ENCODE measurements at places on chromosomes 1 and 21.

DNA sequence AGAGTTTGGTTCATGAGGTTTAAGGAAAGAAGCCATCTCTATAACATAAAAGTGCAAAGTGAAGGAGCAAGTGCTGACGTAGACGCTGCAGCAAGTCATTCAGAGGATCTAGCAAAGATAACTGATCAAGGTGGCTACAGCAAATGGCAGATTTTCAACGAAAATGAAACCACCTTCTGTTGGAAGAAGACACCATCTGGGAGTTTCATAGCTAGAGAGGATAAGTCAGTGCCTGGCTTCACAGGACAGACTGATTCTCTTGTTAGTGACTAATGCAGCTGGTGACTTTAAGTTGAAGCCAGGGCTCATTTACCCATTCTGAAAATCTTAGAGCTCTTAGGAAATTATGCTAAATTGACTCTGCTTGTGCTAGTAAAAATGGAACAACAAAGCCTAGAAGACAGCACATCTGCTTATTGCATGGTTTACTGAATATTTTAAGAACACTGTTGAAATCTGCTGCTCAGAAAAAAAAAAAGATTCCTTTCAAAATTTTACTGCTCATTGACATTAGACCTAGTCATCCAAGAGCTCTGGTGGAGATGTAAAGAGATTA, 10.5 kb downstream of the MAEL start:
- no peak for DNase-seq

DNA sequence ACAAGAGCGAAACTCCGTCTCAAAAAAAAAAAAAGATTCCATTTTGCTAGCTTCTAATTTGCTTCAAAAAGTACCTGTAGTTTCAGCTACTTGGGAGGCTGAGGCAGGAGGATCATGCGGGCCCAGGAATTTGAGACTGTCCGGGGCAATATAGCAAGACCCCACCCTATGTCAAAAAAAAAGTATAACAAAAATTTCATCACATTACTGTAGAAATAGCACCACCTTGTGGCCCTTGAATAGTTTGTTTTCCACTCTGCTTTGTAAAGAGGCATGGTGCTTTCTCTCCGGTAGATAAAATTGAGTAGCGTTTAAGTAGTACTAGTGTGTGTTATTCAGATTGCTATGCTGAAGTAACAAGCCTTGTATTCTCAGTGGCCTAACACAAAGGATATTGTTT, 18.2 kb upstream of the MSTO1 start:
- peak; percentile 68 for DNase-seq

- DNase-seq = no peak
Observed at GRCh38 chr1:43835082-43836021, 98.2 kb upstream of the ARTN start.

DNA sequence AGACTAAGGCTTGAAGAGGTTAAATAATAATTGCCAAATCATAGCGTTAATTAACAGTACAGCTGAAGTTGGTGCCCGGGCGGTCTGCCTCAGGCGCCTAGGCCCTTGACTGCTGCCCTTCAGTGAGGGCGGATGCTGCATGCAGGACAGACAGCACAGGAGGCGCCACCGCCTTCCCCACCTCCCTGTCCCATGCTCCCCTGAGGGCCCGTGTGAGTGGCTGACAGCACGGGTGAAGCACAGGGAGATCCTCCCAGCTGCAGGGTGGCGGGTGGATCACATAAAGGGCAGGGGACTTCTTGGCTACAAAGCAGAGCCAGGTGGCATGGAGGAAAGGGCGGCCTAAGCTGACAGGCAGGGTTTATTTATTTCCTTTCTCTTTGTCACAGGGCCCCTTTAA, 49.1 kb downstream of the DDX20 start:
- no peak for DNase-seq

DNA sequence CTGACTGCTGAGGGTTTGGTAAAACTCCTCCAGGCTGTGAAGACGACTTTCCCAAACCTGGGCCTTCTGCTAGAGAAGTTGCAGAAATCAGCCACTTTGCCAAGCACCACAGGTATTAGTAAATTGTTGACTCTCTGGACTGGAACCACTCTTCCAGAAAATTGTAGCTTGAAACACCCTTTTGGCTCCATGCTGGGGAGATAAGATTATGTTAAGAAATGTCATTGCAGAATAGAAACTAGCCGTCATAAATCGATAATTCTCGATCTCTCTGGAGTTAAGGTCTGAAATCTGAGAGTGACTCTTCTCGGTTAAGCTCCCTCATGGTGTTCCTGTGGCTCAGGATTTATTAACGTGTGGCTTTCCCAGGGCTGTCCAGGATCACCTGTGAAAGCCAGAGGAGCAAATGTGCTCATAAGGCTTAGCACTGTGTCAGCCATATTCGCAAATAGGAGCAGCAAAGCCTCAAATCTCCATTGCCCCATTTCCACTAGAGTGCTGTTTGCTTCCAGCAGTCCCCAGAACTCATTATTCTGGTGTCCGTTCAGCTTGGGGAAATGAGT, 54.6 kb downstream of the ZBTB40 start:
- no peak for DNase-seq

- no peak for DNase-seq
Observed at GRCh38 chr1:215345766-215346165, 221.3 kb upstream of the KCTD3 start.

DNA sequence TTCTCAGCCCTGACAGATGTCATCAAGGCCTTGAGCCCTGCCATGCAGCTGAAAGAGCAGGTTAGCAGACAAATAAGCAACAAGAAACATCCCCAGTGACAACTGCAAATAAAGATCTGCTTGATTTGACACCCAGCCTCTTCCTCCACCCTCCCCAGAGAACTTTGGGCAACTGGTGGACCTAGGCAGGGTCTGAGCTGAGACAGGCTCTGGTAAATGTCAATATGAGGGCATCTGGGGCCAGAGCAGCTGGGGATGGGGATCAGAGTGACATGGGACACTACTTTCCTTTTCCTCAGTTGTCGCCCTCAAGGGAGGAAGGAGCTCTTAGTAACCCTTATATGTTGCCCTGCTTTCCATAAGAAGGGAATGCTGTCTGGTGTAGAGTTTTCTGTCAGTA, 544.1 kb downstream of the NEGR1 start:
- DNase-seq = no peak

DNA sequence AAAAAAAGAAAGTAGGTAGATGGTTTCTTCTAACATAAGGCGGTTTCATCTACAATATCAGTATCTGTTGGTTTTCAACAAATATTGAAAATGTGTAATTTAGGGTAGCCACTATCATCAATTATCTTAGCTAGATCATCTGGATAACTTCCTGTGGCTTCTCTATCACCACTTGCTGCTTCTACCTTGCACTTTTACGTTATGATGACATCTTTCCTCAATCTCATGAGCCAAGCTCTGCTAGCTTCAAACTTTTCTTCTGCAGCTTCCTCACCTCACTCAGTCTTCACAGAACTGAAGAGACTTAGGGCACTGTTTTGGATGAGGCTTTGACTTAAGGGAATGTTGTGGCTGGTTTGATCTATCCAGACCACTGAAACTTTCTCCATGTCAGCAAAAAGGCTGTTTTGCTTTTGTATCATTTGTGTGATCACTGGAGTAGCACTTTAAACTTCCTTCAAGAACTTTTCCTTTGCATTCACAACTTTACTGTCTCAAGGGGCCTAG, 144.9 kb upstream of the HP1BP3 start:
- DNase-seq = no peak

GRCh38 chr1:64894438-64895196, 71.7 kb downstream of the JAK1 start:
- no peak for DNase-seq

DNA sequence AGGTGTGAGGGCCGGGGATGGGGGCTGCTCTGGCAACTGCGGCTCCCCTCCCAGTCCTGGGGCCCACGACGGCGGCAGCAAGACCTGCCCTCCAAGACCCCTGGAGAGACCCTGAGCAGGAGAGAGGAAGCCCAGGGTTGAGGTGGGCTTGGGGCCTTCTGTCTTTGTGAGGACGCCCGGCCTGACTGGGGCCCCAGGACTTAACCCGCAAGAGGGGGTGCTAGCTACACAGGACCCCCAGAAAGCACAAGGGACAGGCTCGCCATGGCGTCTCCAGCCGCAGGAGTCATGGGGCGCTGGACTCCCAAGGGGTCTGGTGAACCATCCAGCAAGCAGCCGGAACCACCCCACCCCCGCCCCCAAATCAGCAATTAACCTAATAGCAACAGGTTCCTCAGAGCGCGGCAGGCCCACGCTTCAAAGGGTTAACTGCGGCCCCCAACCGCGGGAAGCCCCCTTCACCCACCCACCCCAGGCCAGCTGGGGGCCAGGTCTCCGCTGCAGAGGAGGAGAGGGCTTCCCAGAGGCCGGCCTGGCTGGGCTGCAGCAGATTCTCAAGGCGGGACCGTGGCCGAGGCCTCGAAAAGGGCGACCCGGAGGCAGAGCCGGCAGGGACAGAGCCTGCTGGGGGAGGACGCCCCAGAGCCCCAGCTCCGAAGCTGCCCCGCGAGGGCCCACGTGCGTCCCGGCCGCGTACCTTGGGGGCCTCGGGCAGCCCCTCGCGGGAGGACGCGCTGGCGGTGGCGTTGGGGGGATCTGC, 525 bp downstream of the C1QTNF12 start:
- DNase-seq = no peak

- DNase-seq = no peak
Observed at GRCh38 chr1:106608841-106609240, 447.6 kb upstream of the PRMT6 start.

GRCh38 chr1:145962157-145963102, 1.9 kb downstream of the ANKRD34A start:
- DNase-seq = peak; percentile 39

DNA sequence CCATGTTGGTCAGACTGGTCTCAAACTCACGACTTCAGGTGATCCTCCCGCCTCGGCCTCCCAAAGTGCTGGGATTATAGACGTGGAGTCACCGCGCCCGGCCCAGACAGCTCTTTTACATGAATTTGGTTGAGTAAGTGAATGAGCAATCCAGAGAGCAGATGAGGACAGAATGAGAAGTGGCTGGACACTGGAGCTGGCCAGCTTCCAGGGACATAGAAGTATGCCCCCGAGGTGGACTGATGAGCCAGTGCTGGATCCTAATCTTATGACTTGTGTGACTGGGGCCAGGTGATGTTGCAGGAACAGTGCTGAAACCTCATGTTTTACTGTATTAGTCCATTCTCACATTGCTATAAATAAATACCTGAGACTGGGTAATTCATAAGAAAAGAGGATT, 35.9 kb upstream of the KANK4 start:
- DNase-seq = no peak

DNA sequence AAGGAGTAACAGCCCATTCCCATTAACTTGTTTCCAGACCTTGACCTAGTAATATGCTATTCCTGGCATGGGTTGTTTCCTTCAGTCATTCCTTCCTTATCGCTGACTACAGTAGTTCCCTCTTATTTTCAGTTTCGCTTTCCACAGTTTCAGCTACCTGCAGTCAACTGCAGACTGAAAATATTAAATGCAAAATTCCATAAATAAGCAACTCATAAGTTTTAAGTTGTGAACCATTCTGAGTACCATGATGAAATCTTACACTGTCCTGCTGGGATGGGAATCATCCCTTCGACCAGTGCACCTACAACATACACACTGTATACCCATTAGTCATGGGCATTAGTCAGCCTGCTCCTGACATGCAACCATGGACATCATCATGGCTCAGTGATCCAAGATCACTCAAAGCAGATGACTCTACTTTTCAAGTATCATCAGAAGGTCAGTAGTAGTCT, 66.7 kb downstream of the CCDC30 start:
- no peak for DNase-seq

DNA sequence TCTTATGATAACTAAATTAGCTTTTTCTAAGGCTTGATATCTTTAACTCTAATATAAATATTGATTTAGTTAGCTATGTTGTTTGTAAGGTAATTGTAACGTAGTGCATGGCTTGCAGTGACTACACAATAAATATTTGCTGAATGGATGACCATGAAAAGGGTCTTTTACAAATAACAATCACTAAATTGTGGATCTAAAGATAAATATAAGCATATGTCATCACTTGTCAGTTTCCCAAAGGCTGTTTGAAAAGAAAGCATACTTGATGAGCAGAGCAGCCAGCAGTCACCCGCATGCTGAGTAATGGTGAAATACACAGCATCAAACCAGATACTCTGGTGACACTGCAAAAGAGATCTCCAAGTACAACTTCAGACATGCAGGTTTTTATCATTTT, 92.5 kb upstream of the FMN2 start:
- no peak for DNase-seq

DNA sequence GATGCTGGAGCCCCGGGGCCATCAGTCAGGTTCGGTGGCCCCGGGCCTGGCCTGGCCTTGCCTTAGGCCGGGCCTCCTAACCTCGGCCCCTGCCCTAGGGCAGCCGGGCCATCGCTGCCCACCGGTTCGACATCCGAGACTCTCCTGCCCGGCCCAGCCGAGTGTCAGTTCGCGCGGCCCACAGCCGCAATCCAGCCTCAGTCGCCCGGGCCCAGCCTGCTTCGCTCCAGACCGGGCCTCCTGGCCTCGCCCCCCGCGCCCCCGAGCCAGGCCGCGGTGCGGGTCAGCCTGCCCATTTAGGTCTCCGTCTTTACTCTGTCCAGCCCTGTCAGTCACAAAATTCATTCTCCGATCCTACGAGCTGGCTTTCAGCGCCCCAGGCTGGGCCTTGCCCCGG, 777 bp downstream of the LRRC41 start:
- no peak for DNase-seq

DNA sequence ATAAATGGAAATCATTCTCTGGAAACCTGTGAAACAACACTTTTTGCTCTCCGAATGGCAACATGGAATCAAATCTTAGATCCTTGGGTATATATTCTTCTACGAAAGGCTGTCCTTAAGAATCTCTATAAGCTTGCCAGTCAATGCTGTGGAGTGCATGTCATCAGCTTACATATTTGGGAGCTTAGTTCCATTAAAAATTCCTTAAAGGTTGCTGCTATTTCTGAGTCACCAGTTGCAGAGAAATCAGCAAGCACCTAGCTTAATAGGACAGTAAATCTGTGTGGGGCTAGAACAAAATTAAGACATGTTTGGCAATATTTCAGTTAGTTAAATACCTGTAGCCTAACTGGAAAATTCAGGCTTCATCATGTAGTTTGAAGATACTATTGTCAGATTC, 45.7 kb downstream of the PTGFR start:
- DNase-seq = no peak

DNA sequence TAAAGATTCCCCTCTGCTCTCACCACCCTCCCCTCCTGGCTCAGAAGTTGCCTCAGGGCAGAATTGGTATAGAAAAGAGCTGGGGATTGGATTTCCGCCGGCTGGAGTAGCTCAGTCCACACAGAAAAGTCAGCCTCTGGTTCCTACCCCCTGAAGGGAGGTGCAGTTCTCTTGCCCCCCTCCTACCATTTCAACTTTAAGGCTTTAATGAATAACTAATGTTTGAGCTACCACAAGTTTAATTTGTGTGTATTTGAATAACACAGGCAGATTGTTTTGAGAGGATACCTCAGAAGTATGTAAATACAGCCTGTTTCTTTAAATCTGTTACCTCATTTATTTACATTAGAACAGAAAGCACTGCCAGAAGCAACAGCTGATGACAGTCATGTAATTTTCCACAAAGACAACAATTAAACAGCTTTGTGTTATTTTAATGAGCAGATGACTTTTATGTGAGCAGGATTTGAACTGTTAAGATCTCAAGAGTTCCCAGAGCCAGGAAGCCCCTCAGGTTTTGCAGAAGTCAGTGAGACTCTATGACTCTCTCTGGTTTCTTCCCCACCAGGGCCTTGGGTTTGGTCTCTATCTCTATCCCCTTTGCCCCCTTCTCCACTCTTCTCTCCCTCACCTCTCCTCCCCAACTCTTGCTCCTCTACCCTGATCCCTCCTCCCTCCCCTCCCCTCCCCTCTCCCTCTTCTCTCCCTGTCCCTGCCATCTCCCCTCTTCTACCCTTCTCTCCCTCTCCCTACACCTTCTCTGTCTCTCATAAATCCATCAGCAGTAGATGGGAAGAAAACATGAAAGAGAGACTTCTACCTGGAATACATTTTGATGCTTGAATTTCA, 26.3 kb downstream of the DUSP10 start:
- no peak for DNase-seq

- DNase-seq = no peak
Observed at GRCh38 chr1:42282024-42282579, 52.9 kb downstream of the FOXJ3 start.

All from CD4-positive, alpha-beta T cell treated with Interleukin-6 at 100 ng/mL for 8 hours (primary cell).